ENCODE measurements at places on chromosomes 13 and 19. TPM values are rescaled to one million over a fixed set of nuclear protein-coding genes. Genes with fewer than 3 reads are reported as not detected.

The LILRA1 gene
- total RNA-seq = 1.8 TPM

The JSRP1 gene
- total RNA-seq = 0.65 TPM

DNA sequence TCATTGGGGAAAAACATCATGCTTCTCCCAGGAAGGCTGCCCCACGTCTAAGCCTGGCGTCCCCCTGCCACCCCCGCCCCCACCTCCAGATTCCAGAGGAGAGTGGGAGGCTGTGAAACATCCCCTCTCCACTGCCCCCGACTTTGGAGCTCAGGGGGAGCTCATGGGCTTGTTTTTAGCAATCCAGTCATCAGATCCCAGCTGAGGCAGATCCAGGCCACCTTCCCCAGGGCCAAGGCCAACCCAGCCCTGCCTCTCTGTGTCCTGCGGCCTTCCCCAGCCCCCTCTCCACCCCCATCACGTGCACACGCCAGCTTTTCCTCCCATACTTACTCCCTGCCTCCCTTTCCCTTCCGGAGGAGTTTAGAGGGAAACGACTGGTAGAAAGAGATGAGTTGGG, 38.8 kb downstream of the SHISA2 start:
- peaks cover 5% of the 10 kb centered on the region for H3K4me1 ChIP-seq
- no peak overlapping the region for H3K27ac ChIP-seq
- H3K27me3 ChIP-seq = peaks cover 17% of the 10 kb centered on the region
- peak; percentile 93 for DNase-seq

The HS6ST3 gene
- 0.15 TPM for total RNA-seq

DNA sequence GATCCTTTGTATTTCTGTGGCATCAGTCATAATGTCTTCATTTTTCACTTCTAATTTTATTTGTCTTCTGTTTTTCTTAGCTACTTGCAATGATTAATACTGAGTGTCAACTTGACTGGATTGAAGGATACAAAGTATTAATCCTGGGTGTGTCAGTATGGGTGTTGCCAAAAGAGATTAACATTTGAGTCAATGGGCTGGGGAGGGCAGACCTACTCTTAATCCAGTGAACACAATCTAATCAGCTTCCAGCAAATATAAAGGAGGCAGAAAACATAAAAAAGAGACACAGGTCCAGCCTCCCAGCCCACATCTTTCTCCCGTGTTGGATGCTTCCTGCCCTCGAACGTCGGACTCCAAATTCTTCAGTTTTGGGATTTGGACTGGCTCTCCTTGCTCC, 640.9 kb upstream of the MIR17HG start:
- H3K36me3 ChIP-seq = no peaks in the 10 kb centered on the region
- no peaks in the 10 kb centered on the region for H3K4me1 ChIP-seq
- no peaks in the 10 kb centered on the region for H3K27me3 ChIP-seq
- H3K27ac ChIP-seq = no peak overlapping the region

DNA sequence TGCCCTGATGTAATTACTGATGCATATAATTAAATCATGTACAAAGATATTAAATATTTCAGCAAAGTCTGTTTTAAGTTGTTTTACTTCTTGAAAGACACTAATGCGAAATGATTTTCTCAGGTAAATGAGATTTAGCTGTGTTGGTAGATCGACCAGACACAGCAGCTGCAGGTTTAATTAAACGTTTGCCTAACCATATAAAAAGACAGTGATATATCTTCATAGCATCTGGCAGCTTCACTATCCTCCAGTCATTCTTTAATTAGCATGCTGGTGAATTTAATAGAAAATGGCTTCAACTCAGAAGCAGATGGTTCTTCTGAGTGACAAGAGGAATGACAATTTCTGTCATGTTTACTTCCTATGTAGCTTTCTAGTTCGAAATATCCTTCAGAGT, 69.3 kb downstream of the NHLRC3 start:
- no peak overlapping the region for H3K4me3 ChIP-seq
- no peaks in the 10 kb centered on the region for H3K27me3 ChIP-seq
- no peaks in the 10 kb centered on the region for H3K4me1 ChIP-seq
- H3K27ac ChIP-seq = no peak overlapping the region
- DNase-seq = no peak

The KANK3 gene
- 14.4 TPM for total RNA-seq

The GPR18 gene
- total RNA-seq = 0.55 TPM

The IGFLR1 gene
- total RNA-seq = 25.8 TPM

All from left lung (tissue), 14 donors.